ENCODE measurements at places on chromosomes 13 and 19. TPM values are rescaled to one million over a fixed set of nuclear protein-coding genes. Genes with fewer than 3 reads are reported as not detected.

DNA sequence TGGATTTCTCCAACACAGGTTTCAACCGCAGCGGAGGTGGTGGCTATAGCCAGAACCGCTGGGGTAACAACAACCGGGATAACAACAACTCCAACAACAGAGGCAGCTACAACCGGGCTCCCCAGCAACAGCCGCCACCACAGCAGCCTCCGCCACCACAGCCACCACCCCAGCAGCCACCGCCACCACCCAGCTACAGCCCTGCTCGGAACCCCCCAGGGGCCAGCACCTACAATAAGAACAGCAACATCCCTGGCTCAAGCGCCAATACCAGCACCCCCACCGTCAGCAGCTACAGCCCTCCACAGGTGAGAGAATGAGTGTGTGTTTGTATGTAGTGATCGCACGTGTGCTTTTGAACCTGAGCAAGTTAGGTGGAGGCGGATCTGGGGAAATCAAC is 6.0 kb upstream of the CCDC97 start:
- DNase-seq = no peak
- peak overlapping the region; percentile 98 for H3K27ac ChIP-seq
- H3K36me3 ChIP-seq = peaks cover 65% of the 10 kb centered on the region
- peaks cover 30% of the 10 kb centered on the region for H3K4me1 ChIP-seq

DNA sequence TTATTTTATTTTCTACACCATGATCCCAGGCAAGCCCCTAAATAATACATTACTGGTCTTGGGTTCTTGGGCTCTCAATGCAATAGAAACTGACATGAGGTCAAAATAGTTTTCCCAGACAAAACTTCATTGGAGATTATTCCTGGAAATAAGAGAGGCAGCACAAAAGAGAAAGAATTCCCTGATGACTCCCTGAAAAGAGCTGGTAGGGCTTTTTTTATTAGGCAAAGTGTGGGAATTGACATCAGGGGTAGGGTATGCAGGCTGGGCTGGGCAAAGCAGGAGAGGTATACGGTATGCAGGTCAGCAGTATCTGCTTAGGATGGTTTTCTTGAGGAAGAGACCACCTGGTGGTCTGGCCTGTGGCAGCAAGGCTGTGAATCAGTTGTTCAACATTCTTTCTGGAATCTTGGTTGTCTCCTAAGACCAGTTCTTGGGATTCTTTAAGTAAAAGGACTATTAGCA is 9.3 kb upstream of the IGFL3 start:
- H3K4me1 ChIP-seq = peaks cover 13% of the 10 kb centered on the region
- no peaks in the 10 kb centered on the region for H3K36me3 ChIP-seq

- peak overlapping the region; percentile 77 for H3K4me3 ChIP-seq
- peaks cover 92% of the 10 kb centered on the region for H3K4me1 ChIP-seq
- no peaks in the 10 kb centered on the region for H3K36me3 ChIP-seq
- DNase-seq = no peak
- H3K27ac ChIP-seq = peak overlapping the region; percentile 92
These were observed 4.6 kb downstream of the COL4A2 start for GRCh38 chr13:110311443-110312338.

NUDT15 gene
- 20.2 TPM for polyA plus RNA-seq

ANKRD24 gene
- polyA plus RNA-seq = 1.6 TPM

TMEM143 gene
- 4.2 TPM for polyA plus RNA-seq

GRCh38 chr13:110263888-110264287 is 43.1 kb downstream of the COL4A1 start:
- peaks cover 4% of the 10 kb centered on the region for H3K36me3 ChIP-seq
- H3K27ac ChIP-seq = peak overlapping the region; percentile 44
- no peak overlapping the region for H3K4me3 ChIP-seq
- no peaks in the 10 kb centered on the region for H3K27me3 ChIP-seq

GRCh38 chr13:22461854-22462490 is 718.8 kb upstream of the SGCG start:
- H3K27ac ChIP-seq = no peak overlapping the region
- H3K4me1 ChIP-seq = no peaks in the 10 kb centered on the region
- H3K36me3 ChIP-seq = no peaks in the 10 kb centered on the region
- no peak for DNase-seq
- no peak overlapping the region for H3K4me3 ChIP-seq

DNA sequence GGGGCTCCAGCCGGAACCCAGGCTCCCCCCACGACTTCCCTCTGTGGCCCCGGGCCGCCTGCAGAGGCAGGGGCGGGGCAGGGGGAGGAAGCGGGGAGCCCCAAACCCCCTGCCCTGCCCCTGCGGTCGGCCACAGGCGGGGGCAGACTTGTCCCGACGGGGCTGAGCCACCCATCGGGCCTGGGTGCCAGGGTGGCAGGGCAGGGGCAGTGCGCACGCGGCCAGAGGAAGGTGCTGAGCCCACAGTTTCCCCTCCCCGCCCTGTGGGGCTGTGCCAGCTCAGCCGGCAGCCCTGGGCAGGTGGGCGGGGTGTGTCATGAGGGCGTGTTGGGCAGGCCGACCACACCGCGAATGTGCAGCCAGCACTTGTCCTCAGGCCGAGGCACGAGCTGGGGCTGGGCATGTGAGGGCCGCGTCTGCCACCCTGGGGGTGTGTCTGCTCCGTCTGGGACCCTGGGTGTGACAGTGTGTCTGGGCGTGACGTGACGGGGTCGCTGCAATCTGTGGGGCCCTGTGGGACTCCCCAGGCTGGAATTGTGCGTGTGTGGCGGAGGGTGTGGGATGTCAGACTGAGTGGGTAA is 17.7 kb downstream of the CCDC97 start:
- peak; percentile 92 for DNase-seq
- H3K27me3 ChIP-seq = no peaks in the 10 kb centered on the region
- H3K4me3 ChIP-seq = peak overlapping the region; percentile 31
- H3K4me1 ChIP-seq = peaks cover 74% of the 10 kb centered on the region
- peaks cover 34% of the 10 kb centered on the region for H3K36me3 ChIP-seq

DNA sequence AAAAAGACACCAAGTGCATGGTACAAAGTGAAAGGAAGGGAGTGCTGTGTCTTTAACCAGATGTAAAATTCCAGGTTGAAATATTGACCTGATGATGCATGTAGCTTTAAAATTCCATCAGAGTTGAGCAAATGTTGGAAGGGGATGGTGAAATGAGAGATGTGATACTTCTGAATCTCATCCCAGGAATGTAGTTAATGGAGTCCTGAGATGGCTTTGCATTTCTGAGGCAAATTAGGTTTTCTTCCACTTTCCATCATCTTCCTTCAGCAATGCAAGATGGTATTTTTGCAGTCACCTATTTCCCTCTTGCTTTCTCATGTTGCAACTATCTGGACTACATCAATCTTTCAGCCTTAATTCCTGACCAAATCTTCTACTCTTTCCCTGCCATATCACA is 194.1 kb upstream of the MIR17HG start:
- no peak overlapping the region for H3K4me3 ChIP-seq
- H3K27me3 ChIP-seq = peaks cover 12% of the 10 kb centered on the region
- H3K4me1 ChIP-seq = no peaks in the 10 kb centered on the region
- no peak for DNase-seq
- H3K36me3 ChIP-seq = no peaks in the 10 kb centered on the region

GRCh38 chr13:112226320-112227002 is 149.7 kb upstream of the SPACA7 start:
- no peak for DNase-seq
- H3K4me3 ChIP-seq = no peak overlapping the region
- H3K27me3 ChIP-seq = no peaks in the 10 kb centered on the region

DNA sequence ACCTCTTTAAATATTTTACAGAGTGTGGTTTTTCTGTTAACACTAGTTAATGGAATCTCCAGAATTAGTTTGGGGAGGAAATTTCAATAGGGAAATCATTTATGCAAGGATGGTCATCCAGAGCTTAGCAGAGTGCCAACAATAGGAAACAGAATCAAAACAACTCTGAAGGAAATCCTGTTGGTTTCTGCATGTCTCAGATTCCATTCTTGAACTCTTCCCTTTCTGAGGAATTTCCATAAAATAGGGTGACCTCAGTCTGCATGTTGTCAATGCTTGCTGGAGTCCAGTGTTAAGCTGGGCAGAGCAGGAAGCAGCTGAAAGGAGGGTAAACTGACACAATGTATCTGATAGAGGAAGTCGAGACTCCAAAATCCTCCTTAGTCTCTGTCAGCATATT is 16.9 kb downstream of the CBY2 start:
- no peak overlapping the region for H3K4me3 ChIP-seq
- DNase-seq = no peak
- no peaks in the 10 kb centered on the region for H3K36me3 ChIP-seq
- H3K27ac ChIP-seq = no peak overlapping the region
- no peaks in the 10 kb centered on the region for H3K27me3 ChIP-seq

DNA sequence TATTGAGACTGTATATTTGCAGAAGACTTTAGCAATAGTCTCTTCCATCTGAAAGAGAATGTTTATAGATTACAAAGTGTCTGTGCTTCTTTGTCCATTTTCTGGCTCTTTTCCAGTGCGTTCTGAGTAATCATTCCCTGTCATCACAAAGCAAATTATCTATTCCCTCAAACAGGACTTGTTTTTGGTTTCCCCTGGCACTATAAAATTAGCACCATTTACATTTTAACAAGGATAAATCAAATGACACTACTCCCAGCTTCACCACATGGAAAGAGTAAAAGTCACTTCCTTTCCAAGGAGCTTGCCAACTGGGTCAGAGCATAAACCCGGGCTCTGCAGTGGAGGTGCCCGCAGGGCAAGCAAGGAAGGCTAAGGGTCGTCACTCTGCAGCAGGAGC is 88.1 kb downstream of the SHISA2 start:
- no peaks in the 10 kb centered on the region for H3K4me1 ChIP-seq
- no peaks in the 10 kb centered on the region for H3K36me3 ChIP-seq
- no peaks in the 10 kb centered on the region for H3K27me3 ChIP-seq
- H3K4me3 ChIP-seq = no peak overlapping the region
- no peak for DNase-seq

DNA sequence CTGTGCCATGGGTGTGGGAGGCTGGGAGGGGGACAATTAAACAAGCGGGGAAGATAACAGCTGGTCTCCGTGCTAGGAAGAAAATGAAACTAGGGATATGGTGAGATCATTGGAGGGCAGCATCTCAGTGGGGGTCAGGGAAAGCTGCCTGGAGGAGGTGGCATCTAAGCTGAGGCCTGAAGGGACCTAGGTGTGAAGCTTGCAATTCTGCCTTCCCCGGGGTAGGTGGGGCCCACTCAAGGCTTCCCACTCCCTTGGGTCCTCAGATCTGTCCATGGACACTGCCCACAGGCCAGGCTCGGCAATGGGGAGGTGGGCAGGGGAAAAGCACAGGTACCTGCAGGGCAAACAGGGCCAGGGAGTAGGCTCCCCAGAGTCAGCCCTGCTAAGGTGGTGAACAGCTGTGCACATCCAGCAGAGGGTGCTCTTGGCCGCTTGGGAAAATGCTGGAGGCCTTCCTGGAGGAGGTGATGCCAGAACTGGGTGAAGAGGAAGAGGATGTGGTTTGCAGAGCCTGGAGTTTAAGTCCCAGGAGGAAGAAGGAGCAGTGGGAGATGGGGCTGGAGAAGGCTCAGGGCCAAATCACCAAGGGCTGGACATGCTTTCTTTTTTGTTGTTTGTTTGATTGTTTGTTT is 25.7 kb upstream of the CCNE1 start:
- H3K27ac ChIP-seq = no peak overlapping the region
- no peaks in the 10 kb centered on the region for H3K36me3 ChIP-seq
- H3K4me3 ChIP-seq = no peak overlapping the region
- no peaks in the 10 kb centered on the region for H3K4me1 ChIP-seq
